ENCODE measurements at places on chromosomes 5 and 9.

DNA sequence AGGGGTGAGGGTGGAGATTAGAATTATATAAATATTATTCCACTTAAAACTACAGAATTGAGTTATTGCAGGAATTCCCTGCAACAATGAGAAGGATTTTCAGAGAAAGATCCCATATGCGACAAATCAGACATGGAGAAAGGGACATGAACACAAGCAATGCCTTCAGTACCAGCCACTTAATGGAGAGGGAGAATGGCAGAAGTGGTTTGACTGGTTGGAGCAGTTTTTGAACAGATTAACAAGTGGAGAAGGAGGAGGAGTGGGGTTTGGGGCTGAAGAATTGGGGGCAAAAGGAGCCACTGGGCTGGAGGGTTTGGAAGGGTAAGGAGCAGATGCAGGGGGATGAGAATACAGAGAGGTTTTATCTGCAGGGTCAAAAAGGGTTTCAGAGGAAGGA lies 620.9 kb upstream of the PTPRD start:
- no peak for DNase-seq

DNA sequence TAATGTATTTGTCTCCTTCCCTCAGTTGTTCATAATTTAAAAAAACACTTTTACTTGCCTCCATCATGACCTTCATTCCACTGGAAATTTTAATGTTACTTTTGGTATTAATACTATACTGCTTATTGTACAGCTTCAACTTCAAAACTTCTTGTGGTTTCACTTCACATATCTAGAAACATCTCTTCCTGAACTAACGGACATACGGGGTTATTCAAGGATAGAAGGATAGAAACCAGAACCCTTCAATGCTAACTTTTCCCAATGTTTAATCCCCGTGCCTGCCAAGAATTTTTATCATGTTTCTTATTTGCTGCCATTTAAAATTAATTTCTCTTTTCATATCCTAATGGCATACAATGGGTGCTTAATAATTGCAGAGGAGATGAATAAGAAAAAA lies 36.3 kb upstream of the SETD9 start:
- no peak for DNase-seq

DNA sequence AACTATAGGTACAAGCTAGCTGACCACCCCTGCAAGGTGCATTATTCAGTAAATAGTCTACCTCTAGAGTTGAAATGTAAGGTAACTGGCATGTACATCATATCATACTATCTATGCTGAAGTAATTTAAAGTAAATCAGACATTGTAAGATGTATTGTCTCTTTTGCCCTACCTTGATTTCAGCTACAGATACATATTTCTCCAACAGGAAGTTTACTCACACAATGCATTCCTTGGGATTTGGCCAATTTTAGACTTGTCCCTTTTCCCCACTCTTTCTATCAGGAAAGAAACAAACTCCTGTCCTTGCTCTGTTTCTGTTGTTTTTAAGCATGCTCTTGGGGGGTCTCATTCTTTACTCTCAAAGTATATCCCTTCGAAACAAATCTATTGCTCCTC lies 58.5 kb upstream of the TSLP start:
- DNase-seq: no peak

DNA sequence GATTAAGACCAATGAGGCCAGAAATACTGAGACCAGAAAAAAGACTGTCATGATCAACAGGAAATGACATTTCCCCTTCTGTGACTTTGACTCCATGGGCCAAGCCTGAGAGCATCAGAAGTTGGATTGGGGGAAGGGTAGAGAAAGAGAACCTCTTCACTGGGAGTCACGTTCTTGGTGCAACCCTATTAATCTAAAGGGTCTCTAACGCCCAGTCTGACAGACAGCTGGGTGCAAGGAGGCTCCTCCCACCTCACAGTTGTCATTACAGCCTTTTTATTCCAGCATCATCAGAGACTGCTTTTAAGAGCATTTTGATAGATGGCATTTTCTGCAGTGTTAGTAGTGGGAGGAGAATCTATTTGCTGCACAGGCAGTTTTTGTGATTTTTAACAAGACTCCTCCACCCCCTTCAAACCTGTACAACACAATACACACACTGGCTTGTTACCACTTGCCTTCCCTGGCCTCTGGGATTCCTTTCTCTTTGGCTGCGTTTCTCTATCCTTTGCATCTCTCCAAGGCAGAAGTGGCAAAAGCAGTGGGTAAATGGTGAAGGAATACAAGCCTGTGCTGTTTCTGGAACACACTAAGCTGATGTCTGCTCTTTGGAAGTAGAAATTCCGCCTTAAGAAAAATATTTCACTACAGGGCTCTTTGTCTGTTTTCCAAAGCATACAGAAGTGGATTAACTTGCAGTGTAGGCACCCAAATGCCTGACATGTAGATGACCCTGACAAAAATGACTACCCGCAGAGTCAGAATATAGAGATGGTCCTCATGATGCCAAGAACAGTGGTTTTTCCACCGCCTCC lies 310.4 kb upstream of the ZNF608 start:
- DNase-seq: no peak

DNA sequence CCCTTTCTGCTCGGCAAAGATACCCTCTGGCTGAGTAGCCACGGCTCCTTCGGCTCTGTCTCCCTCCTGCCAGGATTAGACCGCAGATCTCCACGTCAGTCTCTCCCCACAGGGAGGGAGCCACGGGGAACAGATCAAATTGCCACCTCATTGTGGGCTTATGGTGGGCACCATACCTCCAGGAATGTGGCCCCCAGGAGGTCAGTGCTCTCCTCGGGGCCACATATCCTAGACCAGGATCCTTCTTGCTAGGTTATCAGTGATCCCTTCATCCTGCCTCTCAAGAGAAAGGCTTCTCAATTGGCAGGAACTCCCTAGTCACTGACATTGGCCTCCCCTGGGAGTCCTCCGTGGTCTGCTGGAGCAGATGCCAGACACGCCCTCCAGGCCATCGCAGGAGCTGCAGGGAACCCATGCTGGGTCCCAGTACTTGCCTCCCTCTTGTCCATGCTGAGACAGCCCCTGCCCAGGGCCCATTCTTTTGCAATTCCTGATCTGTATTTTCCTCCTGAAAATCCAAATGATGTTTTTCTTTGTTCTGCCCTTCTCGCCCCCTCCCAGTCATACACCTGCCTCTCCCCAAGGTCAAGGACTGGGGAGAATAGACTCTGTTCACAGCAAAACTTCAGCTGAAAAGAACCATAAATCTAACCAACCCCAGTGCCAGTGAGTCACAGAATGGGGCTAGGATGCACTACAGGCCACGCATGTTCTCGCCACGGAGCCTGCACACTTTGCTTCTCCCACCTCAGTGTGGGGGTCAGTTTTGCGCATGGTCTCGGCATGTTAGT lies 31.6 kb upstream of the ENHO start:
- DNase-seq: no peak

DNA sequence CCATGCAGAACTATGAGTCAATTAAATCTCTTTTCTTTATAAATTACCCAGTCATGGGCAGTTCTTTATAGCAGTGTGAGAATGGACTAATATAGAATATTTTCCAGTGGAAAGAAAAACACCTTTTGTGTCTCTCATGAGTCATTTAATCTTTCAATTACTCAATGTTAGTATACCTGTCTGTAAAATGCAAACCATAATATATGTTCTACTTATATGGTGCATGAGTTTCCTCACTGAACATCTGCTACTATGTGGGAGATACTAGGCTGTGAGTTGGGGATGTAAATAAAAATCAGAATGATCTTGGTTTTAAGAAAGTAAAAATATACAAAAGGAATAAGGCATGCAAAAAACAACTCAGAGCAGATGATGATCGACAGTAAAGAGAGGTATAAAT lies 15.0 kb downstream of the CDH10 start:
- DNase-seq: no peak

GRCh38 chr5:33371660-33372059 lies 69.1 kb upstream of the TARS1 start:
- no peak for DNase-seq

DNA sequence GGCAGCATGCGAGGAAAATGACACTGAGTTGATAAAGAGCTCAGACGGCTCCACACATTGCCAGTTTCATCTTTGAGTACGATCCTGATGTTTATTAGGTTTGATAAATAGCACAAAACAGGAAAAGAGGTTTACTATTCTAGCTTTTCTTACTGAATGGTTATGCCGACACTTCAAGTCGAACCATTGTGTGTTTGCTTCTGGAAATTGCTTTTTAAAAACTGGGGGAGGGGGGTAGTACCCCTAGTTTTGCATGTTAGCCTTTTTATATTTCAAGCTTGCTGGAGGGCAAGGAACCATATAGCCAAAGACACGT lies 5.2 kb downstream of the PTCH1 start:
- no peak for DNase-seq

- DNase-seq: peak; percentile 32
Observed at GRCh38 chr5:172771439-172772111, 580 bp upstream of the DUSP1 start.

GRCh38 chr5:119312403-119312802 lies 43.4 kb upstream of the TNFAIP8 start:
- DNase-seq: no peak

GRCh38 chr5:149740866-149741459 lies 10.9 kb downstream of the PPARGC1B start:
- DNase-seq: no peak

- DNase-seq: no peak
Observed at GRCh38 chr5:126370796-126371718, 52.2 kb upstream of the GRAMD2B start.

DNA sequence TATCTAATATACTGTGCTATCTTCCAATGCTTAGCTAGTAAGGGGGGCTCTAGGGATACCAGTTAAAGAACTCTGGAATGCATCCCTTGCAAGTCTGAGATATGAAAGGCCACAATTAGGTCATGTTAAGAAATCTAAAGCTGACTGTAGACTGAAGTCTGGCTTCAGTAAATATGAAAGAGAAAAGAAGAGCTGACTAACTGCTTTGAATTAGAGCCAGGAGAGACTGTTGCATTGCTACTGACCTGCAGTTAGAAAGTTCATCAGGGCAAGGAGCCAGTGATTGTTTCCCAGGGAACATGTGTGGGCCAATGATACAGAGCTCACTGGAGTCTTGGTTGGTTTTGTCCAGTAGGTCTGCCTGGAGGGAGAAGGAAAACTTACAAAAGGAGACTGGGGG lies 472.1 kb upstream of the TNC start:
- no peak for DNase-seq

DNA sequence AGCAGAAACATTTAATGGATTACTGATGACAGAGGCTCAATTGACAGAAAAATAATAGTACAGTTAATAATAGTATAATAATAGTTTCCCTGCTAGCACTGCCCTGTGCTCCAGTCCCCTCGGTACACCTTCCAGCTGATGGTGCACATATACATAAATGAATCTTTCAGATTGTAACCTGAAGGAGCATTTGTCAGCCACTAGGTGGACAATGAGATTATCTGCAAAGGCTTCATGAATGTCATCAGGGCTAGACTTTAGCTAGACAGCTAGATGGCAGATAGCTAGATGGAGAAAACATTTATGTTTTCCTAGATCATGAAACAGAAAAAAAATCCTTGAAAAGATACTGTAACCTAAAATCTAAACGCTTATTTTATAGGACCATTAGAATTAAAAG lies 304.4 kb upstream of the SMC2 start:
- no peak for DNase-seq

GRCh38 chr5:92795633-92796032 lies 785.4 kb downstream of the NR2F1-AS1 start:
- no peak for DNase-seq

DNA sequence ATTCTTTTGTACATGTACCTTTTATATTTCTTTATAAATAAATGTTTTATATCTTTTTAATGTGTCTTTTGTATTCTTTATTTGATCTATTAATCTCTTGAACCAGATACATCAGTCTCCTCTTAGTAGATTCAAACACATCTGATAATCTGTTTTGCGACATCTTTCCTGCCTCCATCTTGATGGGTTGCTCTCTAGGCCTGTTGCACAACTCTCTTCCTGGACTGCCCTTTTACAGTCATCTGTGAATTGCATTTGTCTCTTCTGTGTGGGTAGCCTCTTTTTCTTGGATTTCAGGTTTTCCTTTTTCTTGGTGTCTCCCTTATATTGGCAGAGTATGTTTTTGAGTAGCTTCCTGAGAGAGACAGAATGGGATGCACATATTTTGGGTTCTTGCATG lies 6.2 kb downstream of the ZFYVE16 start:
- DNase-seq: no peak

- no peak for DNase-seq
Observed at GRCh38 chr9:10232352-10232930, 380.4 kb downstream of the PTPRD start.

DNA sequence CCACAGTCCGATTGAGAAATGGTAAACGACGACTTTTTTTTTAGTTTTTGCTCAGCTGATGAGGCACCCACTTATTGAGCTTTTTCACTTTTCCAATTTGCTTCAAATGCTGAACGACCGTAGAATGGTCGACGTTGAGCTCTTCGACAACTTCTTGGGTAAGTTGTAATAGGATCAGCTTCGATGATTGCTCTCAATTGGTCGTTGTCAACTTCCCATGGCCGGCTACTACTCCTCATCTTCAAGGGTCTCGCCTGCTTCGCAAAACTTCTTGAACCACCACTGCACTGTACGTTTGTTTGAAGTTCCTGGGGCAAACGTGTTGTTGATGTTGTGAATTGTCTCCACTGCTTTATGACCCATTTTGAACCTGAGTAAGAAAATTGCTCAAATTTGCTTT lies 35.7 kb downstream of the NSD1 start:
- no peak for DNase-seq

DNA sequence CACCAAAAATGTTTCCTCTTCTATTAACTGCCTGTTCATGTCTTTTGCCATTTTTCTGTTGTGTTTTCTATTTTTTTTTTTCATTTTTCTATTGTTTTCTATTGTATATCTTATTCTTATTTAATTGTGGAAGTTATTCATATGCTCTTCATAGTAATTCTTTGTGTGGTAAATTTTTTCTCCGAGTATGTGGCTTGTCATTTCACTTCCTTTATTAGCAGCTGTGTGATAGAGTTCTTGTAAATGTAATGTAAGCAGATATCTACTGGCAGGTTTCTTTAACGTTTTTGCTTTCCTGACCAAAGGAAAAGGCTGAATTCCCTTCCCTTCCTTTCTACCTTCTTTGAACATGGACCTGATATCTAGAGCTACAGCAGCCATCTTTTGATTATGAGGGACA lies 5.8 kb upstream of the PLPP1 start:
- no peak for DNase-seq

- no peak for DNase-seq
Observed at GRCh38 chr5:14686517-14686916, 22.0 kb downstream of the OTULIN start.

DNA sequence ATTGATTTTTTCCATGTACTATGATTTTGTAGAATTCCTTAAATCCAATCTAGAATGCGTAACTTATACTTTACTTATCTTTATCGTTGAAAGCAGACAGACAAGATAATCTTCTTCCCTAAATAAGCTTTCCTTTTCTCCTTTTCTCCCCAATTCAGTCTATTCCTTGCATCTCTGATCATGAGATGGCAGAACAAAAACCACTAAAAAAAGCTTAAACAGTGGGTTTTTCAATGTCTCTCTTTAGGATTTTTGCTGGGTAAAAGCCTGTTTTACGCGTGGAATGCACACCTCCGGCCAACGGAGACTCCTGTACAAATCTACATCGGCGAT lies 755 bp downstream of the CDKN2B start:
- DNase-seq: no peak

Measured in stimulated activated CD4-positive, alpha-beta T cell treated with anti-CD3 and anti-CD28 coated beads, Interleukin-2, amount 100 ng/mL, for 48 hours (primary cell).